ENCODE measurements at places on chromosomes 12 and 14.
A peak's percentile ranks its signal among the peaks of the same experiment; 100 is the strongest.

DNA sequence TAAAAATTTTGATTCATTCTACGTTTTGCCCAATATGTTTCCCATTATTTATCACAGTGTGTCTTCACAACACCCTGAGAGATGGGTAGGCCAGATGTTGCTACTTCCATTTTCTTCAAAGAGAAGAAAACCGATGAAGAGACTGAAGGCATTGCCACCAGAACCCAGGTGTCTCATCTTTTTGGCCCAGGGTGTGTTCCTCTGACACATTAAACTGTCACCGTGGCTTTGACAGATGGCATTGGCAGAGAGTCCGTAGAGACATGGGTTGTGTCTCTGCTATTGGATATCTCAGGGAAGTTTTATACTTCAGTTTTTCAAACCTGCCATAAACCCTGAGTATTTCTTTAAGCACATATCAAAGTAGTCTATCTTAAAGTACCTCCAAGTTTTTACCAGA, 11.3 kb upstream of the NUDT4 start:
- DNase-seq: no peak

- DNase-seq: no peak
These were observed 45.3 kb downstream of the DYRK2 start for GRCh38 chr12:67693894-67694293.

GRCh38 chr14:100416081-100416680, 93.0 kb downstream of the SLC25A47 start:
- DNase-seq: no peak

DNA sequence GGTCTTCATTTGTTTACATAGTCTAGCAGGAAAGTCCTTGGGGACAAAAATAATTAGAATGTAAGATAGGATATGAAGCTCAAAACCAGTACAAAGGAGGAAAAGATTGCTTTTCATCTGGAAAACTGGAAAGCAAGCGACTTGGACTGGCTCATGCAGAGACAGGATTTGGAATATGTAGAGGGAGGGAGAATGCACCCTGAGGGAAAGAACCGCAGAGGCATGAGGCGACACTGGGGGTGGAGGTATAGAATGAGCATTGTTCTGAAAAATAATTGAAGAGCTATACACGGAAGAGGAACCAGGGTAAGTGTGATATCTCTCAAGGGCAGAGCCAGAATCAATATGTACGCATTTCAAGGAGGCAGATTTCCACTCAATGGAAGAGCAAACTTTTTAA, 85.5 kb downstream of the PLEKHG3 start:
- no peak for DNase-seq

GRCh38 chr14:75226755-75227544, 50.5 kb upstream of the TMED10 start:
- no peak for DNase-seq

DNA sequence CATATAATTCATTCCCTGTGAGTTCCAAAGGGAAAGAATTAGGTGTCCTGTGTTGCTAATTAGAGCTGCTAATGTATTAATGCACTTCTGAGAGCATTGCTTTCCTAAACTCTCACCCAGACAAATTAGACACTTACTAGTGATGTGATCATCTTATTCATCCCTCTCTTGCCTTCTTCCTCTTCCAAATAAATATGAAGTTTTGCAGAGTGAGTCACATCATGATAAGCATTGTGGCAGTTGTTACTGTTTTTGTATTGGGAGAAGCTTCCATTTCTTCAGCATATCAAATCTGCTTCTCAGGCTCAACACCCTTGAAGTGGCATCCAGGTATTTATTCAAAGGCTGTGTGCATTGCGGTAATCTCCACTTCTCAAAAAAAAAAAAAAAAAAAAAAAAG, 37.3 kb upstream of the E2F7 start:
- peak; percentile 78 for DNase-seq

DNA sequence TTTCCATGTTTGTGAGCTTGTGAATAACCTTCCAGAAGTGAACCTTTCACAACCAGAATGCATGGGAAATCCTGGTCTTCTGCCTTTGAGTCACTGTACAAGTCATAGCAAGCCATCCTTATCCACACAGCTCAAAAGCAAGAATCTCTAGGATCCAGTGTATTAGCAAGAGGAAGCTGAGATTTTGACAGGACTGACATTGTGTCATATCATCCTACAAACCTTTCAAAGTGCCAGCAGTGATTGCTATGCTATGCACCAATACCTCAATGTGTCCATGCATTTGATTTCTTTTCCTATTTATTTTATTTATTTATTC, 13.5 kb upstream of the NRDE2 start:
- DNase-seq: no peak

GRCh38 chr14:100409003-100409360, 85.8 kb downstream of the SLC25A47 start:
- no peak for DNase-seq

DNA sequence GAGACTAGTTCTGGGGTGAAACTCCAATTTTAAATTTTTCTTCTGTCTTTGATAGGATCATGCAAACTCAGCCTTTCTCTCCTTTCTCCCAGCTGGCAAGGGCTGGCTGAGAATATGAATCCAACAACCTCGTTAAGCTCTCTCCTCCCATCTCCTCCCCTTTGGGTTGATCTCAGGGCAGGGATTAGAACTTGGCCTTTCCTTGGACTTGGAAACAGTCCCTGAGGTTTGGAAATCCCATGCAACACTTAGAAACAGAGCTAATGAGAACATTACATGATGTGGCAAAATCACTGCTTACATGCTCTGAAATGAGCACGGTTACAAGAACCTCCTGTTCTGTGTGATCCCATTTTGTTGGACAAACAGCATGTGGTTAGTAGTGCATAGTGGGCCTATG, 31.6 kb downstream of the ACACB start:
- no peak for DNase-seq

DNA sequence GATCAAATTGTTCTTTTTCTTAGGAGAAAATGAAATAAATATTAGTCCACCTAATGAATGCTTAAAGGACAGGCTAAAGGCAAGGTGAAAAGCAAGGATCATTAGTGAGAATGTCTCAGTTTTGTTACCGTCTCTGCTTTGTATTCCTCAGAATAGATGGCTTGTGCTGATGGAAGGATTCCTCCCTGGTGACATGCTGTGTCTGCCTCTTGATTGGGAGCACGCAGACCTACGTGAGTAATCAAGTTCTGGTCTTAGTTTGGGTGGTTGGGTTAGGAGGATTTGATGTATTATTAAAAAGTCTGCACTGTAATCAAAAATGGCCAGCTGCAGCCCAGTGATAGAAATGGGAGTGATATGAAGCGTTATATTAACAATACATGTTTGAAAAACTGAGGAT, 78.8 kb upstream of the RTL1 start:
- no peak for DNase-seq

DNA sequence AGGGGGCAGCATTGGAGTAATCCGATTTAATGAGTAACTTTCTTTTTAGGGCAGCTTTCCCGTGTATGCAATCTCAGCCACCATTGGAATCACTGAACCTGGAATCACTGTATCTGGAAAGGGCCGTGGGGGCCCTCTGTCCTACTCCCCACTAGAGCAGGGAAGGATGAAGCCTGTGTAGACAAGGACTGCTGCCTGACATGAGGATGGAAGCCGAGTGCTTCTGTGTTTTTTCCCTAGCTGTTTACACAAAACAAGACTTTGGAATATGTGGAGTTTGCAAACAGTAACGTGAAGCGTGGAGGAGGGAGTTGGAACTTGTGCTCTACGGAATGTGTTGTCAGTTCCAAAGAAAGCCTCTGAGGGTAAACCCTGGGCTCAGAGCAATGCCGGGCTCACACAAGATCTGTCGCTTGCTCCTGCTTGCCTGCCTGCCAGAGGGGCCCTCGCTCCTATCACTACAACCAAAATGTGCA, 32.4 kb upstream of the HDAC7 start:
- no peak for DNase-seq

GRCh38 chr14:71905031-71905430, 27.2 kb upstream of the RGS6 start:
- no peak for DNase-seq

DNA sequence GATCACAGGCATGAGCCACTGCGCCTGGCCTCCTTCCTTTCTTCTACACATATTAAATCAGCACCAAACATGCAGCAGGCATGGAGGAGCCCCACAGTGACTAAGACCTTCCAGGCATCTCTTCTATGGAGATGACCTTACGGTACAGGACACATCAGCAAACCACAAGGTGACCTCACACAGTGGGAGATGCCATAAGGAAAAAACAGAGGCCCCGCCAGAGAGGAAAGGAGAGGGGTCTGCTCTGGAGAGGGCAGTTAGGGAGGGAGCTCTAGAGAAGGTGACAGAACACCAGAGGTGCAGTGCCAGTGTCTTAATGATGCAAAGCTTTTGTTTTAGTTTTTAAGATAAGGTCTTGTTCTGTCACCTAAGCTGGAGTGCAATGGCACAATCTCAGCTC, 81.1 kb upstream of the ESRRB start:
- no peak for DNase-seq

GRCh38 chr14:103576371-103577024, 13.7 kb downstream of the COA8 start:
- peak; percentile 85 for DNase-seq

DNA sequence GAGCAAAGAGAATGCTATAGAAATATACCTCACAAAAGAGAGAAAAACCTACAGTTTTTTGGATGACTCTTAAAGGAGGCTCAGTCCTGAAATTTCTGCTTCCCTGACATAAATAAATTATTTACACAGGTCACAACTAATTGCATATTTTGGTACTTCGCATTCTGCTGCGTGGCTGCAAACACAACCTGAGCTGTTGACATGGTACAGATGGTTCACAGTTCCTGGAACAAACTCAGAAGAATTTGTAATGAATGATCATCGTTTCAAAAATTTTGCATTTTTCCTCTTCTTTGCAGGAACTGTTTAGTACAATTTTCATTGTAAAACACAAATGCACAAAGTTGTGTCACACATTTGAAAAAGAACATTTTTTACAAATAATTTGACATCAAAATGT, 313.7 kb upstream of the SYT1 start:
- DNase-seq: no peak

DNA sequence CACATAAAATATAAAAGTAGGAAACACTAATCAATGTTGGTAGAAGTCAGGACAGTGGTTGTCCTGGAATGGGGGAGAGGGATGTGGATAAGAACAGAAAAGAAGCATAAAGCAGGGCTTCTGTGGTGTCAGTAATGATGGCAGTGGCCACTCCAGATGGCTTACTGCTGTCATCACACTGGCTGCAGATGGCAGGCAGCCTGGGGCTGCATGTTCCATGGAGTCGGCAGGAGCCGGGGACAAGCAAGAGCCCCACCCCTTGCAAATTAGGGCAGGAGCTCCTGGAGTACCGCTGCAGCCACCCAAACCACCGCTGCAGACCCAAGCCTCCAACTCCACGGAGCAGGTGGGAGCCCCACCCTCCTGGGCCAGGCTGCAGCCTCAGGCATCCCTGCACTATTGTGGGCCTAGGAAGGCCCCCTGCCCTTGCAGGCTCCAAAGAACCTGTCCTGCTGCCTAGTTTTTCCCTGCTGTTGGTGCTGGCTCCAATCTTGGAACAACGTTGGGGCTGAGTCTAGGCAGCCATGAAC, 28.8 kb upstream of the SLC5A8 start:
- DNase-seq: no peak

DNA sequence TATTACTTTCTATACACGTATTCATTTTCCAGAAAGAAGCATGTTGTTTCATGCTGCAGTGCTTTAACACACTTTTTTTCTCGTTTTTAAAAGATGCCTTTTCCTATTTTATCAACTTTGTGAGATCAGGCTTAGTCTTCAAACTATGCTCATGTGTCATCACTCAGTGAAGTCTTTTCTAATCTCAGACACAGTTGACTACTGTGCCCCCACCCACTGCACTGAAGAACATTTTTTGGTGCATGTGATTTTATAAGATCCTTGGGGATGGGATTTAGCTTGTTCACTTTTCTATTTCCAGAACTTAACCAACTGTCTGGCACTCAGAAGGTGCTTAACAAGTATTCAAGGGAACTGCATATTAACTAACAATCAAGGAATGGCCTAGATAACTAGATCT, 85.5 kb downstream of the CDK17 start:
- DNase-seq: no peak

GRCh38 chr14:52417139-52417538, 103.0 kb downstream of the PTGER2 start:
- DNase-seq: no peak

- DNase-seq: no peak
These were observed 17.7 kb upstream of the CD27 start for GRCh38 chr12:6426882-6427671.

DNA sequence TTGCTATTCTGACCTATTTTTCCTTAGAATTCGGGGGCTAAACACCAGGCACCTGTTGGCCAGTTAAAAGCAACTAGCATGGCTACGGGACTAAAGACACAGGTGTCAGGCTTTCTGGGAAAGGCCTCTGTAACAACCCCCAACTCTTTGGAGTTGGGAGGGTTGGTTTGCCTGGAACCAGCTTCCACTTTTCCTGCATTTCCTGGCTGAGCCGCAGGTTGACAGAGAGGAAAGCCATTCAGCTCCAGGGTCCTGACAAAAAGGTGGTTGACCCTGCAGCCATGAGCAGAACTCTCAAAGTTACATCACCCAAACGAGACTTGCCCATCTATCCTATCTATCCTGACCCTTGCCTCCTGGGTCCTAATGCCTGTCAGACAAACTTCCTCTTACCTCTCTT, 375.4 kb upstream of the SFSWAP start:
- no peak for DNase-seq

DNA sequence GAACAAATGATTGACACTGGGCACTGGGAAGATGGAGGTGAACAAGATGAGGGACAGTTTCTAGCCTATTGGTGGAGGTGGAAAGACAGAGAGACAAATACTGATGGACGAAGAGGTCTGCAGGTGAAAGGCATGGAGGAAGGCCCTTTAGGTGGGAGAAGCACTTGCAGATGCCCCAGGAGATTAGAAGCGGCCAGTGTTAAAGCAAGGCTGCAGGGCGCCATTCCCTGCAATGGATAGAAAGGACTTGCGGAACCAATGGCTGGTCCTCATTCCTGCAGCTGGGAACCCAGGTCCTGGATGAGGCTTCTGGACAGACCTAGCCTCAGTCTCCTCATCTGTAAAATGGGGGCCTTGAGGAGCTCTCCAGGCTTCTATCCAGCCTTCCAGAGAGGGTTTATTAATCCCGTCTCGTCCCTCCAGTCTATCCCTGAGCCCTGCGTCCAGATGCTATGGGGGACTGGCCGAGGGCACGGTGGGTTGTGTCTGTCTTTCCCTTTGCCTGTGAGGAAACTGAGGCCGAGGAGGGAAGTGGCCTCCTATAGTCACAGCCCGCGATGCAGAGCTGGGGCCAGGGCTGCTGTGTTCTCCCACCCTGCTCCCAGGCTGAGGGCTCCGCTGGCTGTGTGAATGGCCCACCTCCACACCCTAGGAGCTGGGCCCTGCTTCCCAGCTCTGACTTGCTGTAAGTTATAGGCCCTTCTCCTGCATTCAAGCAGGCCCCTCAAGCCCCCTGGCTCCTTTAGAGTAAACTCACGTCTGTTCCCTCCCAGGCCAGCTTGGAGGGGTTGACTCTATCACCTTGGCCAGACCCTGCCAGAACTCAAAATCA, 33.0 kb downstream of the CYP46A1 start:
- no peak for DNase-seq

DNA sequence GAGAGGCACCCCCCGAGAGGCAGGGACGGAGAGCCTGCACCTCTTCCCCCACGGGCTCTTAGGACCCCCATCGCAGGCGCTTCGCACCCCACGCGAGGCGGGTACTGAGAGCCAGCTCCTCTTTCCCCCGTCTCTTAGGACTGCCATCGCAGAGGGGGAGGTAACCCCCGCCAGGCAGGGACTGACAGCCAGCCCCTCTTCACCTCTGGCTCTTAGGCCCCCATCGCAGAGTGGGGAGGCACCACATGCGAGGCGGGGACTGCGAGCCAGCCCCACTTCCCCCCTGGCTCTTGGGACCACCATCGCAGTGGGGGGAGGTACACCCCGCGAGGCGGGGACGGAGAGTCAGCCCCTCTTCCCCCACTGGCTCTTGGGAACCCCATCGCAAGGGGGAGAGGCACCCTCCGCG, 46.1 kb downstream of the DDX11 start:
- DNase-seq: no peak
